ENCODE measurements at places on chromosomes 6 and 20.

- no peak for DNase-seq
Measured at GRCh38 chr6:45822873-45823272, 192.8 kb downstream of the CLIC5 start.

DNA sequence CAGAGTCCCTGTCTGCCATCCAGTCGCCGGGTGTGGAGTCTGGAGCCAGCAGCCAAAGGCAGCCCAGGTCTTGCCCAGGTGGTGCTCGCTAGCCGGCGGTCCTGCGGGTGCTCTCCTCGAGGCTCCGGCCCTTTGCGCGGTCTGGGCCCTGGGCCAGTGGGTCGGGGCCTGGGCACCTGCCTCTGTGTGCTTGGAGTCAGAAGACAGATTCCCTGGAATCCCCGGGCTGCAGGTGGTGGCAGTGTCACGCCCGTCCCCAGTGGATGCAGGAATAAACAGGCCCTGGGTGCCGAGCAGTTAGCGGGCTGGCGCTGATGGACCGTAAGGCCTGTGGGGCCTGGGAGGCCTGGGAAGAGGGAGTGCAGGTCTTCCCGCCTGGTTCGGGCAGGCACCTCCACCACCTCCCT lies 5.3 kb downstream of the SS18L1 start:
- no peak for DNase-seq

GRCh38 chr6:144377586-144378210 lies 92.6 kb downstream of the UTRN start:
- no peak for DNase-seq

DNA sequence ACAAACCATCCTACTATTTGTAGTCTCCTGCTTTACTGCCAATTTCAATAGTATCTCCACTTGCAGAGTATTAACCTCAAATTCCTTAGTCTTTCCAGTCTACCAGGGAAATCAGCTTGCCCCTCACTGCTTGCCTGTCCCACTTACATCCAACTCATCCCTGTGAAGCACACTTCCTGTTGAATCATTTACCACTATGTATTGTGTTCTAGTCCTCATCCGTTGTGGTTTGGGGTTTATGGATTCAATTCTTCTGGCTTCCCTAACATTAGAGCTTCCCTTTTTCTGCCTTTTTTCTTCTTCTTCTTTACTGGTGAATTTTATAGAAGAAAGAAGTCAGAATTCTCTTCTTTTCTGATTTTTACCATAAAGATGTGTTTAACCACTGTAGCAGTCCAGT lies 5.1 kb upstream of the TXLNB start:
- peak; percentile 61 for DNase-seq

- peak; percentile 38 for DNase-seq
Measured at GRCh38 chr6:154414021-154414813, 57.6 kb upstream of the IPCEF1 start.

- no peak for DNase-seq
Measured at GRCh38 chr6:114346451-114346850, 3.6 kb upstream of the HS3ST5 start.

DNA sequence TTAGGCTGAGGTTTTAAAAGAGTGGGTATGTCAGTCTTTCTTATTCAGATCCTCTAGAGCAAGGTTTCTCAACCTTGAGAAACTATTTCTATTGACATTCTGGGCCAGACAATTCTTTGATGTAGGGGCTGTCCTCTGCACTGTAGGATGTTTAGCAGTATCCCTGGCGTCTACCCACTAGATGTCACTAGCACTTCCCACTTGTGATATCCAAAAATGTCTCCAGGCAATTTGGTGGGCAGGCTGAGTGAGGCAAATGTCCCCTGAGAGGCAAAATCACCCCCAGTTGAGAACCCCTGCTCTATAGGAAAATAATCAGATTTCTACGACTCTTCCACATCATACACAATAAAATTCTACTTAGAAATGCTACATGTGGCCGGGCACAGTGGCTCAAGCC lies 7.7 kb upstream of the ZKSCAN8 start:
- peak; percentile 48 for DNase-seq

DNA sequence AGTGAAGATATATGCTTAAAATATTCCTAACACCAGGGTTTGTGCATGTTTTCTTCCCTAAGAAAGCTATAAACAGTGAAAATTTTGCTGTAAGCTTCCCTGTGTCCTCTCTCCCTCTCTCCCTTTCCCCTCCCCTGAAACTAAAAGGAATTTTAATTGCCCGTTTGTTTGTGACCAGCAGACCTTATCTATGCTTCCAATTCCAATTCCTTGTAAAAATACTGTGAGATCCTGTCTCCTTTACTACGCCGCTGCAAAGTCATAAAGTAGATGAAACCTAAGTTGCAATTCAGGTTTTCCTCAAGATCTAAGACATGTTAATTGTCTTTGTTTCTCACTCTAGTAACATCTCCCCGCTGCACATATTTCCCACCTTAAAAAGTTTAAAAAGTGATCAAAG lies 82.3 kb downstream of the DNAH8 start:
- no peak for DNase-seq

DNA sequence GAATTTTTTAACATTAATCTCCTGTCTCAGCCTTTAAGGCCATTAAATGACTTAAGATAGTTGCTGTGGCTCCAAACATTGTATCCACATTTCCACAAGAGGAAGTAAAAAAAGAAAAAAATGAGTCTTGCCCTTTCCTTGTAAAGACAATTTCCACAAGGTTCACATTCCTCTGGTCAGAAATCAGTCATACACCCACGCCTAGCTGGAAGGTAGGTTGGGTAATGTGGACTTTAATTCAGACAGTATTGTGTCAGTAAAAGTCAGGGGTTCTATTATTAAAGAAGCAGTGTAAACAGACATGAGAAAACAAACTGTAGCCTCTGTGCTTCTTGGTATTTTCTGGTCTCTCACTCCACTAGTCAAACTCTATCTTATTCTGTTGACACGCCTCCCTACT lies 682.0 kb downstream of the GRIK2 start:
- DNase-seq: no peak
